ENCODE measurements at places on chromosomes 7 and 10.

DNA sequence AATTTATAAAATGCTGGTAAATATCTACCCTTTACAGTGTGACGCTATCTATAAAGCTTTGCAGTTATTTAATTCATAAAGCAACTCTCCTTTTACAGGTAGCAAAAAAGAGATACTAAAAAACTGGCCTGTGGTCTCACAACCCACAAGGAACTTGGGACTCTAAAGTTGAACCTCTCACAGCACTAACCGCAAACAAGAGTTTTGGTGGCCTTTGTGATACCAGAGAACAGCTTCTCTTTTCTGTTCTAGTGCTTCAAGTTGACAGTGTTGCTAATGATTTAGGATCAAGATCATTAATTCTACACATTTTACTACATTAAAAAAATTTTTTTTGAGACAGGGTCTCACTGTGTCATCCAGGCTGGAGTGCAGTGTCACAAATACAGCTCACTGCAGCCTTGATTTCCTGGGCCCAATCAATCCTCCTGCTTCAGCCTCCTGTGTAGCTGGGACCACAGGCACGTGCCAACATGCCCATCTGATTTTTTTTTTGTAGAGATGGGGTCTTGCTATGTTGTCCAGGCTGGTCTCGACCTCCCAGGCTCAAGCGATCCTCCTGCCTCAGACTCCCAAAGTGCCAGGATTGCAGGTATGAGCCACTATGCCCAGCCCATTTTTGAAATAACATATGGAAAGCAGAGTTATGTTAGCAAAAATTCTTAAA, 56.0 kb upstream of the ST8SIA6 start:
- no peak for DNase-seq

DNA sequence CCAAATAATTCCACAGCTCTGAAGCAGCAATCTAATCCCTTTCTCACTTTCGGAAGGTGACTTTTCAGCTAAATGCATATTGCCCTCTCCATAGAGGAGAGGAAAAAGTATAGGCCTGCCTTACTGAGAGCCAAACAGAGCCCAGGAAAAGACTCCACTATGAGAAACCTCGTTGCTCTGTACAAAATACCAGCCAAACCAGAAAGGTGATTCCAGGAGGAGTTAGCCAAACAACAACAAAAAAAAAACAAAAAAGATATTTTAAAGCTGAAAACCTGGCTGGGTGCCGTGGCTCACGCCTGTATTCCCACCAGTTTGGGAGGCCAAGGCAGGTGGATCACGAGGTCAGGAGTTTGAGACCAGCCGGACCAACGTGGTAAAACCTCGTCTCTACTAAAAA, 70.5 kb downstream of the HOXA1 start:
- no peak for DNase-seq

GRCh38 chr7:99079104-99079503, 64.8 kb downstream of the SMURF1 start:
- no peak for DNase-seq

GRCh38 chr10:73814896-73815718, 3.7 kb upstream of the NDST2 start:
- no peak for DNase-seq

- DNase-seq, result no peak
Measured at GRCh38 chr7:128021366-128021765, 9.9 kb downstream of the LRRC4 start.

DNA sequence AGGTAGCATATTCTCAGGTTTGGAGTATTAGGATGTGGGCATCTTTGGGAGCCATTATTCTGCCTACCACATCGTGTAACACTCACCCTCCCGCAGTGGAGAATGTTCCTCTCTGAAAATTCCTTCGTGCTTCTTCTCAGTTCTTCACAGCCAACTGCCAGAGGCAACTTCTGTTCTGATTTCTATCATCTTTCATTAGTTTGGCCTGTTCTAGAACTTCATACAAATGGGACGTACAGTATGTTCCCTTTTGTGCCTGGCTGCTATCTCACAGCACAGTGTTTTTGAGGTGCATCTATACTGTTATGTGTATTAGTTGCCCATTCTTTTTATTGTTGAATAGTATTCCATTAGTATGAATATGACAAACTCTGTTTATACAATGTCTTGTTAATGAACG, 8.9 kb upstream of the SLC26A3 start:
- no peak for DNase-seq

DNA sequence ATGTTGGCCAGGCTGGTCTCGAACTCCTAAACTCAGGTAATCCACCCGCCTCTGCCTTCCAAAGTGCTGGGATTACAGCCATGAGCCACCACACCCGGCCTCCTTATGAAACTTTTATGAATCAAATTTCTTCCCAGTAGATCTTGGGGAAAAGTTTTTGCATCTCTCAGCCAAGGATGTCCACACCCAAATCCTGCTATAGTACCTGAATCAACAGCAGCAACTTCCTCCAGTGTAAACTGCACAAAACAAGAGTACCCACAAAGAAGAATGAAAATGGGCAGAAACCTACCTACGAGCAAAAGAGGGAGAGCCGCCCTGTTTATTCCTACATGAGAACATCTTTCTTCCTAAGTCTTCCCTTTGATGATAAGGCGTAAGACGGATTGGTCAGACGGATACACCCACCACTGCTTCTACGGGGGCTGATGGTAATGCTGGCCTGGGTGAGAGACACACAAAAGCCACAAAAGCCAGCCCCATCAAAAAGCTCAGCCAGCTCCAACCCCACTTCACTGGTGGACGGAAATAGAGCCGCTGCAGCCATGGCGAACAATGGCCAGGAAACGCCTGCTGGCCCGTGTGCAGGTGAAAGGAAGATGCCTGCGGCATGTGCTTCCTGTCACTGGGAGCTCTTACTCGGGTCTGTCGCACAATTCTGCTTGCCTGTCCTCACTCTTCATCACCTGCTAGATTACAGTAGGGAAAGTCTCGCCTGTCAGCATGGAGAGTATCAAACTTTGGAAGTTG, 10.4 kb downstream of the JCAD start:
- no peak for DNase-seq

GRCh38 chr7:152866791-152867501, 107.4 kb downstream of the ACTR3B start:
- DNase-seq, result no peak

GRCh38 chr10:122464250-122464510, 2.8 kb downstream of the HTRA1 start:
- no peak for DNase-seq

Measured in activated gamma-delta T cell treated with anti-CD3 and anti-CD28 coated beads, Interleukin-2, amount 50 U/mL, for 16 hours (primary cell).